ENCODE measurements at places on chromosomes 12 and 14. TPM values are rescaled to one million over a fixed set of nuclear protein-coding genes. Genes with fewer than 3 reads are reported as not detected.

Gene CD27
- total RNA-seq = not detected

Gene NR4A1
- 58.5 TPM for total RNA-seq

Gene RFLNA
- 11.1 TPM for total RNA-seq

Gene CMTM5
- total RNA-seq = 5.9 TPM

Gene PLEKHG7
- total RNA-seq = 1.2 TPM

Measured in camera-type eye (tissue), 1 donor.